Glomerular endothelial cell (primary cell): ENCODE measurements at places on chromosomes 13 and 19. TPM values are rescaled to one million over a fixed set of nuclear protein-coding genes. Genes with fewer than 3 reads are reported as not detected.
A peak's percentile ranks its signal among the peaks of the same experiment; 100 is the strongest.

GRCh38 chr13:33235078-33235477 lies 50.5 kb downstream of the STARD13 start:
- DNase-seq: no peak

GRCh38 chr13:49253310-49253709 lies 5.6 kb downstream of the CDADC1 start:
- no peak for DNase-seq

DNA sequence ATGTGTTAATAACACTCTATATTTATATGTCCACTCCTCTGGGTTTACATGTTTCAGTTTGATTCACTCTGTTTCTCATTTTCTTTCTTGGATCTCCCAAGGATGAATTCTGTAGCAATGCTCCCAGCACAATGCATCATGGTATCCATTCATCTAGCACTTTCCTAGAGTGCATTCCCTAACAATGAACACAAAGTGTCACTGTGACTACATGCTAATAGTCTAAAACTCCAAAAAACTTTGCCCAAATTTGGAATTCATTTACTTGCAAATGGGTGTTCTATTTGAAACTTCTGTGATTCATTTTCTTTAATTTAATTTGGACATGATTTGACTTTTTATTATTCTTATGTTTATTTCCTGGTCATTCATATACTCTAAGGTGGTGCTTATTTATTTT lies 286.3 kb downstream of the POU4F1 start:
- no peak for DNase-seq

- DNase-seq: no peak
These were observed 14.5 kb upstream of the CRTC1 start for GRCh38 chr19:18668744-18669523.

DNA sequence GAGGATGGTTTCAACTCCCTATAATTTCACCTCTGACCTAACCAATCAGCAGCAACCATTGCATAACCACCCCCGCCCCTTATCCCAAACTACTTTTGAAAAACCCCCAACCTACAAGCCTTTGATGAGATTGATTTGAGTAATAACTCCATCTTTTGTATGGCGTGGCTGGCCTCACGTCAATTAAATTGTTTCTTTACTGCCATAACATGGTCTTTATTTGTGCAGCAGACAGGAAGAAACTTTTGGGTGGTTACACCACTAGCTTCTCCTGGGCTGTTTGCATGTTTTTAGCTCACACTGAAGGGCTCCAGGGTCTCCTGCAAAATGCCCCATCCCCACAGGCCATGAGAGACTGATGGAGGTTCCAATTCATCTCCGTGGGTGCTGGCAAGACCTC lies 34.0 kb upstream of the PEG3 start:
- no peak for DNase-seq

GRCh38 chr19:37867831-37868230 lies 38.6 kb downstream of the WDR87 start:
- DNase-seq: no peak

GRCh38 chr13:23020246-23020843 lies 160.4 kb upstream of the SGCG start:
- peak; percentile 31 for DNase-seq

DNA sequence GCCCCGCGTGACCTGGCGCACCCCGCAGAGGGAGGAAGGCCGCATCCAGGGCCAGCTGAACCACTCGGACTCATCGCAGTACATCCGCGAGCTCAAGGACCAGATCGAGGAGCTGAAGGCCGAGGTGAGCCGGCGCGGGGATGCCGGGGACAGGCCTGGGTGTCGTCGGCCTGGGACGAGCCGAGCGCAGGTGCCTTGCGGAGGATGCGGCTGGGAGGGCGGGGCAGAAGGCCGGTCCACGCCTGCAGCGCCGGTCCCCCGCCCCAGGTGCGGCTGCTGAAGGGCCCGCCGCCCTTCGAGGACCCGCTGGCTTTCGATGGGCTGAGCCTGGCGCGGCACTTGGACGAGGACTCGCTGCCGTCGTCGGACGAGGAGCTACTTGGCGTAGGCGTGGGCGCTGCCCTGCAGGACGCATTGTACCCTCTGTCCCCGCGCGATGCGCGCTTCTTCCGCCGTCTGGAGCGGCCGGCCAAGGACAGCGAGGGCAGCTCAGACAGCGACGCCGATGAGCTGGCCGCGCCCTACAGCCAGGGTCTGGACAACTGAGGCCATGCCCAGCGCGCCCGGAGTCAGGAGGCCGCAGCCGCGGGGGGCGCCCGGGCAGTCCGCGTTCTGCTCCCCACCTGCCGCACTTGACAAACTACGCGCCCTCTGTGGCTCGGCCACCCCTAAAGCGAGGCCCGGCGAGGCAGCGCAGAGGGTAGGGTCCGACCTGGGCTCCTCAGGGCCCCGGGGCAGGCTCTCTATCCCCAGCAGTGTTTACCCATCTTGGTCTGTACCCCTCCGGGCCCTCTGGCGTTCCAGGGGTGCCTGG lies 10.8 kb downstream of the PRR36 start:
- DNase-seq: no peak

DNA sequence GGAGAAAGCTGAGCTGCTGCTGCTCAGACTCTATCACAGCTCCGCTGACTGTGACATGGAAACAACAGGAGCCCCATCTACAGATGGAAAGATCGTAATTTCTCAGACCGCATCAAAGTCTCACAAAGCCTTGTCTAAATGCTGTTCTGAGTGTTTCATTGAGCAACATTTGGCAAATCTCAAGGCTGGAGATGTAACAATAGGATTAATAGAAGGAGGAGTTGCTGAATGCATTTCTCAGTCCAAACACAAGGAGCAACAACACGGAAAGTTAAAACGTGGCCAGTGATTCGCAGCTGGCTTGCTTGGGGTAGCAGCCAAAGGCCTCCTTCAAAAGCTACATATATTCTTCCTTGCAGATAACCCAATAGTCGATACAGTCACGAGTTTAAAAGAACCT lies 55.7 kb downstream of the MRPL57 start:
- DNase-seq: no peak

- DNase-seq: no peak
These were observed 1.2 kb downstream of the VASP start for GRCh38 chr19:45508417-45508860.

GRCh38 chr19:5038631-5039271 lies 69.8 kb downstream of the KDM4B start:
- DNase-seq: no peak

DNA sequence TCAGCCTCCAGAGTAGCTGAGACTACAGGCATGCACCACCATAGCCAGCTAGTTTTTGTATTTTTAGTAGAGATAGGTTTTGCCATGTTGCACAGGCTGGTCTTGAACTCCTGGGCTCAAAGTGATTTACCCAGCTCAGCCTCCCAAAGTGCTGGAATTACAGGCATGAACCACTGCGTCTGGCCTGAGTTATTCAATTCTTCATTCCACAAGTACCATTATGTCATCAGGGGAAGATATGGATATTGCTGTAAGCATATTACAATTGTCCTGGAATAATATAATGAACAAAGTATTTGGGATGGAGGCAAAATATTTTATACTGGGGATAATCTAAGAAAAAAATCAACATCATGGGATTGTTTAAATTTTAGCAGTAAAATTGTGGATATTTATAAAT lies 646.0 kb upstream of the SLITRK6 start:
- DNase-seq: no peak

- no peak for DNase-seq
These were observed 4.0 kb upstream of the RB1 start for GRCh38 chr13:48299591-48299990.

DNA sequence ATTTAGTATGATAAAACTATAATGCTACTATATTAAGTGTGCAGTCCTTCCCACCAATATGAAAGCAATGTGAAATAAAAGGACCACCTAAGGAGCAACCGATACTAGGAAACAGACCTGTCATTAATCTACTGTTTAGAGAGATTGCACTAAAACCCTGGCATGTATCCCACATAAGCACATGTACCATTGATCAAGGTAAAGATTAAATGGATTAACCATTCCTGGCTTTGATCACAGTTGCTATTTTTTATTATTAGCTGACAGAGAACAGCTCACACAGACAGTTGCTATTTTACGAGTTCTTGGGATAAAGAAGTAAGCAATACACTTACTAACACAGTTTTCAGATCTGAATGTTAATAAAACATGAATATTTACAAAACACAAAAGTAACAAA lies 57.7 kb upstream of the ZDHHC20 start:
- DNase-seq: no peak

DNA sequence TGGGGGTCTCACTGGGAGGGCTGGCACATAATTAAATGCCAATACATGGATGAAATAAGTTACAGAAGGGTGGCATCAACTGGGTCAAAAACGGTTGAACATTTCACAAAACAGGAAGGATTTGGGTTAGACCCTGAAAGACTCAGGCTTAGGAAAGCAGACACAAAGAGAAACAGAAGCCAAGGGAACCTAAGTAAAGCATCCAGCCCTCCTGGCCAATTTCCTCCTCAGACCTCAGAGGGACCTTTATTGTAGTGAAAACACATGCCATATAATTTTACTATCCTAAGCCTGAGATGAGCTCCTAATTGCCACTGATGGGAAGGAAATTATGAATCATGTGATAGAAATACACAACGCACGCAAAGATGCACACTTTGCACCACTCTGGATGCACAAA lies 12.1 kb upstream of the CEACAM3 start:
- no peak for DNase-seq

- no peak for DNase-seq
These were observed 711 bp downstream of the CILP2 start for GRCh38 chr19:19538785-19539166.

DNA sequence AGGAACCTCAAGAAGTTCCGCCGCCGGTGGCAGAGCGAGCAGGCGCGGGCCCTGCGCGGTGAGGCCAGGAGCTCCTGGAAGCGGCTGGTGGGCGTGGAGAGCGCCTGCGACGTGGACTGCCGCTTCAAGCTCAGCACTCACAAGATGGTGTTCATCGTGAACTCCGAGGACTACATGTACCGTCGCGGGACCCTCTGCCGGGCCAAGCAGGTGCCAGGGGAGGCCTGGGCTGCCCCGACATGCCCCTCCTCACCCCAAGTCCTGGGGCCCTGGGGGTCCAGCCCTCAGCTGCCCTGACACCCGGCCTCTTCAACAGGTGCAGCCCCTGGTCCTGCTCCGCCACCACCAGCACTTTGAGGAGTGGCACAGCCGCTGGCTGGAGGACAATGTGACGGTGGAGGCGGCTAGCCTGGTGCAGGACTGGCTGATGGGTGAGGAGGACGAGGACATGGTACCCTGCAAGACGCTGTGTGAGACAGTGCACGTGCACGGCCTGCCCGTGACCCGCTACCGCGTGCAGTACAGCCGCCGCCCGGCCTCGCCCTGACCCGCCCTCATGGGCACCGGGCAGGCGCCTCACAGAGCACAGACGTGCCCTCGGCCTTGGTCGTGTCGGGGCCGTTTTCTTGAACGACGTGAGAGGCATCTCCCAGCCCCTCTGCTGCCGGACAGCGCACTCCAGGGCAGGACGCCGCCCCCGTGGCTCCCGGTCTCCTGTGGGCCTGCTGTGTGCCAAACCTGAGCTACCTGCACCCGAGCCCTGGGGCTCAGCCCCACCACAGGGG lies 10.4 kb upstream of the F2RL3 start:
- DNase-seq: no peak

DNA sequence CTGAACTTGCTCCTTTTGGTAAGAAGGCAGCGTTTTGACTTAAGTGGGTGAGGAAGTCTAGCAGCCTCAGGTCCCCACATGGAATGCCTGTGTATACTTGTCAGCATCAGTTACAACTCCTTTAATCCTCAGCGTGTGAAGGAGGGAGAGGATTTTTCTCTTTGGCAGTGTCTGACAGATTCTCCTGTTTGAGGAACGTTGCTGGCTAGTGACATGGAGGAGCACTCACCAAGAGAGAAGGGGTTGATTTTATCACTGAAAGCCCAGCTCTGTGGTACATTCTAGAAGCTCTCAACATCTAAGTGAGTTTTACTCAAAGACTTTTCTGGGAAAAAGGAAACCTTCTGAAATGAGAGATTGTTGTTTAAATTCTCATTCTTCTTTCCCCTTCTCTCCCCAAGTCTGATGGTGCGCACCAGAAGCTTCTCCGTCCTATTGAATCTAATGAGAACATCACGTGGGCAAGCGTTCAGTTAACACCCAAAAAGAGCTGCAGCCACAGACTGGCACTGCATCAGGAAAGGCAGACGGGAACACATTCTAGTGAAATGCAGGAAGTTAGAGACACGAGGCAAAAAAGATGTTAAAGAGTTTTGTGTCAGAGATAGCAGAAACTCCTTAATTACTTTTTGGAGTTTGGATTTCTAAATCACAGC lies 58.2 kb downstream of the GJA3 start:
- DNase-seq: no peak

DNA sequence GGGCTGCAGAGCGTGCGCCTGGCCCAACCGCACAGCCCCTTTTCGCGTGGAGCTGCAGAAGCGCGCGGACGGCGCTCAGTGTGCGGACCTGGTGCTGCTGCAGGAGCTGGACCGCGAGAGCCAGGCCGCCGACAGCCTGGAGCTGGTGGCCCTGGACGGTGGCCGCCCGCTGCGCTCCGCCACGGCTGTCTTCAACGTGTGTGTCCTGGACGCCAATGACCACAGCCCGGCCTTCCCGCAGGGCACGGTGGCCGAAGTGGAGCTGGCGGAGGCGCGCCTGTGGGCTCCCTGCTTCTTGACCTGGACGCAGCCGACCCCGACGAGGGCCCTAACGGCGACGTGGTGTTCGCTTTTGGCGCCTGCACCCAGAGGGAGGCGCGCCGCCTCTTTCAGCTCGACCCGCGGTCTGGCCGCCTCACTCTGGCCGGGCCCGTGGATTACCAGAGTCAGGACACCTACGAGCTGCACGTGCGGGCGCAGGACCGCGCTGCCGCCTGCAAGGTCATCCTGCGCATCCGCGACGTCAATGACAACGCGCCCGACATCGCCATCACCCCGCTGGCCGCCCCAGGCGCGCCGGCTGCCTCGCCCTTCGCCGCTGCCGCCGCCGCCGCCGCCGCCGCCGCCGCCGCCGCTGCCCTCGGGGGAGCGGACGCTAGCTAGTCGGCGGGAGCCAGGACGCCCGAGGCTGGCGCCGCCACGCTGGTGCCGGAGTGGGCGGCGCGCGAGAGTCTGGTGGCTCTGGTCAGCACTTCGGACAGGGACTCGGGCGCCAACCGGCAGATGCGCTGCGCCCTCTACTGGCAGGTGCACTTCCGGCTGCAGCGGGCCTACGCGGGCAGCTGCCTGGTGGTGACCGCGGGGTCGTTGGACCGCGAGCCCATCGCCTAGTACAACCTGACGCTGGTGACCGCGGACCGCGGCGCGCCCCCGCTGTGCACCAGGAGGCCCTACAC lies 172.2 kb downstream of the OLFM4 start:
- no peak for DNase-seq

ATP4A gene
- not detected in 2 replicates for total RNA-seq

CALR gene
- 1,355 and 1,382 TPM in 2 replicates for total RNA-seq

CCDC8 gene
- 3.3 and 4.5 TPM in 2 replicates for total RNA-seq

SULT2B1 gene
- 0.19 TPM in 1 of 2 replicates, not detected in the other for total RNA-seq

LPAR2 gene
- 6.2 and 7.5 TPM in 2 replicates for total RNA-seq

ZNF525 gene
- 2.6 and 2.7 TPM in 2 replicates for total RNA-seq
